ENCODE measurements at places on chromosomes 4 and X.

- no peak for DNase-seq
Observed at GRCh38 chrX:136662104-136662503, 14.1 kb downstream of the CD40LG start.

GRCh38 chrX:133188631-133189030, 29.5 kb downstream of the TFDP3 start:
- no peak for DNase-seq

GRCh38 chr4:80903020-80903419, 127.5 kb upstream of the BMP3 start:
- DNase-seq, result no peak

GRCh38 chr4:83890816-83891215, 354.9 kb downstream of the GPAT3 start:
- no peak for DNase-seq
